ENCODE measurements at places on chromosomes 12 and 14.

DNA sequence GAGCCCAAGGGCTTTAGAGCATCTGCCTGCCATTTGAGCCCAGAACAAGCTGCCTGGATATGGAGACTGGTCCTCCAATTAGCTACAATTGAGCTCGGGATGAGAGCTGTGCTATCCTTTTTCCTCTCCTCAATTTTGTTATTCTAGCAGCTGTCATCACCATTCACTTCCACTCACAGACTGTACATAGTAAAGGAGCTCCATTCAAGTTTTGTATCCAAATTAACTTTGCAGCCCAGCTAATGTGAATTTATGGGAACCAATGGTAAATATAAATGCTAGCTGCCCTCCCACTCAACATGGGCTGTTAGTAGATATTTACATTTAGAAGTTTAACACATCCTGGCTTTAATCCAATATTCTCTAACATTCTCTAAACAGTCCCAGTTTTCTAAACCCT is 44.6 kb downstream of the BMP4 start:
- no peak for DNase-seq

GRCh38 chr14:20295067-20295466 is 10.7 kb downstream of the TTC5 start:
- no peak for DNase-seq

DNA sequence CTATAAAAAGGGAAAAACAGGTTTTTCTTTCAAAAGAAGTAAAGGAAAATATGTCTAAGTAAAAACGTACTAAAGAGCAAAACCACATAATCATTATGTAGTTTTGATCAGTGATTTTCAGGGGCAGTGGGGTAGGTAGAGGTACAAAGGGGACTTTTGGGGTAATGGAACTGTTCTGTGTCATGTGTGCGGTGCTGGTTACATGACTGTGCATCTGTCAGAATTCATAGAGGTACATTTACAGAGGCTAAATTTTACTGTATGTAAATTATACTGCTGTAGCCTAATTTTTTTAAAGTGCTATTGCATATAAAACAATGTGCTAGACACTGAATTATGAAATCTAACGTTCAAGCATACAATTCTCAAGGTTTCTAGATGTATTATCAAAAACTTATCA is 2.0 kb downstream of the ESR2 start:
- DNase-seq, result no peak

- no peak for DNase-seq
Measured at GRCh38 chr14:51262868-51263267, 22.8 kb downstream of the TMX1 start.

Measured in NCI-H226 (cell line).